HT-29 (cell line): ENCODE measurements at places on chromosomes 7 and 10. TPM values are rescaled to one million over a fixed set of nuclear protein-coding genes. Genes with fewer than 3 reads are reported as not detected.

The ZFYVE27 gene
- total RNA-seq = 34.6 and 45.5 TPM in 2 replicates

The P4HA1 gene
- 15.1 and 16.9 TPM in 2 replicates for total RNA-seq

The ADRB1 gene
- total RNA-seq = 1.3 and 1.4 TPM in 2 replicates

DNA sequence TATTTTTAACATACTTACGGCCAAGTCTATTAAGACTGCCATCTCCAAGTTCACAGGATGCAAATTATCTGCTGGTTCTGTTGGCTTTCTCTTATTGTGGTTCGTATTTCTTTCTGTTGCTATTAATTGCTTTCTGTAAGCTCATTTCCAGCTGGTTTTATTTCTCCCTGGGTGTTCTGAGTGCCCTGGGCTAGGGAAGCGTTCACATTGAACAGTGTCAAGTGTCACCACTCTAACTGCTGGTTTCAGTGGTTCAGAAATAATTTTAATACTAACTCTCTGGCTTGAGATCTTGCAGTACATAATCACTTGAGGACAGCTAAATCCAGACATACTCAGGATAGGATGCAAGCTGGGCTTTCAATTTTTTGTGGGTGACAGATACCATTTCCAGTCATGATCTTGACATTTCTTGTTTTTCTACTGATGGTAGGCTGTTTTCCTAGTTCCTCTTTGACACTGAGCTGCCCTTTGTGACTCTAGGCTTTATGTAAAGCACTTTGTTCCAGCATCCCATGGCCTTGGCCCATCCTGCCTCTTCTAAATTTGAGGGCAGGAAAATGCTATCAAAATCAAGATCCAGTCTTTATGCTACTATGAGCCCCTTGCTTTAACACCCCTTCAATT, 117.6 kb downstream of the SNX13 start:
- no peak for DNase-seq
